ENCODE measurements at places on chromosomes 5 and 9.

GRCh38 chr5:45440466-45440865 is 255.7 kb downstream of the HCN1 start:
- DNase-seq: no peak

DNA sequence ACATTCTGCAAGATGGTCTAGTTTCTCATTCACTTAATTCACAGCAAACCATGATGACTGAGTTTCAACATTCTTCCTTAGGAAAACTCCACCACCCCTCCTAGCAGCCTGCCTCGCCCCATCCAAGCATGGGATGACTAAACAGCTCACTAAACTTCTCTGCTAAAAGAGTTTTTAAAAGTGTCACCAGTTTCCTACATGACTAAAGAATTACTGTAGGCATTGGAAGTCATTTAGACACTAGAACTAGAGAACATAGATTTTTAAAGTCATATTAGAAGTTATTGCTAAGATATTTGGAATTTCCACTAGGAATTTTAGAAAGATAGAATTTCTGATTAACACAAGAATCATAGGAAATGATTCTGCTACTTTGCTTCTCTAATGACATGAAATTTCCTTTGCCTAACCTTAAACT is 5.5 kb upstream of the ESM1 start:
- no peak for DNase-seq

DNA sequence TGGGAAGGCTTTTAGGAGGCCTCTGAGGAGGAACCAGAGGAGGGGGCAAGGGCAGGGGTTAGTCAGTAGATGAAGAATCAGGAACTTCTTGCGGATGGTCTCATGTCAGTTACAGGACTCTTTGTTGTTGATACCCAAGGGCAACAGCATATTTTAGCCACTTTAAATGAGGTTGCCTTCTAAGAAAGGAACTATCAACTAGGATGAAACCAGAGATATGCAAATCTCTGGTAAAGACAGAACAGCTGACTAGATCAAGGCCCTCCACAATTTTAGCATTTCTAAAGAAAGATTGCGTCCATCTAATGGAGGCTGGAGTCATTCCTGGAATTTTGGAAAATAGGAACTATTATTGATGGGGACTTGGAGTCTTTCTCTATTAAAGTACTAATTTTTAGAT is 57.7 kb upstream of the KLF4 start:
- no peak for DNase-seq

DNA sequence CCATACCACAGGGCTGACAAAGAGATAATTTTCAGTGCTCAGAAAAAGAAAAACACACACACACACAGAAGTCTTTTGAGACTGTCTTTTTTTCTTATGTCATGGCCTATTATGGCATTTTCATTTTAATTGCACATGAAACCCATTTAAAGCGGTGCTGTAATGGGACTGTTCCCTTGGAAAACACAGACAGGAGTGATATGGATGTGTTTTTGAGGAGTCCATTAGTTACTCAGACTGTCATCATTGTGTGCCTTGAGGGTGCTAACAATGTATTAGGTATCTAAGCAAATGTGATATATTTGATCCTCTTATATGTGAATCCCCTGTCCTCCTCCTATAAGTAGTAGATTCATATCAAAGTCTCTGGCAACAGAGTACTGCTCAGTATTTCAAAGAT is 642.0 kb upstream of the WWC1 start:
- DNase-seq: no peak

- DNase-seq: no peak
Measured at GRCh38 chr9:34869390-34869789, 88.7 kb upstream of the PHF24 start.

GRCh38 chr9:137421838-137422603 is 941 bp downstream of the EXD3 start:
- DNase-seq: no peak

DNA sequence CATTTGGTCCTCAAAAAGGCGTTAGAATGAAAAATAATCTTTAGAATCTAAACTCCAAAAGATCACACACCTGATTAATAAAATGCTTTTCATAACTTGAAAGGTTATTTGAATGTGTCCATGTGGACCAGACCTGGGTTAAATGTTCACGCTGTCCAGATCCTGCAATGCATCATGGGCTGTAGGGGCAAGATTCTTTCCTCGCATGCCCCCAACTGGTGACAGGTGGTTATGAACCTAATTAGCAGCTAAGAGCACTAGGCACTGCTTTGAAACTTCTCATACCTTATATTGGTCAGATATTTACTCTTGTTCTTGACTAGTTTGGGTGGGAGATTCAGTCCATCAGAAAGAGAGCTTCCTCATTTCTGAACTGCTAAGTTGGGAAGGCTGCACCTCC is 19.3 kb upstream of the PIP5K1B start:
- DNase-seq: no peak

DNA sequence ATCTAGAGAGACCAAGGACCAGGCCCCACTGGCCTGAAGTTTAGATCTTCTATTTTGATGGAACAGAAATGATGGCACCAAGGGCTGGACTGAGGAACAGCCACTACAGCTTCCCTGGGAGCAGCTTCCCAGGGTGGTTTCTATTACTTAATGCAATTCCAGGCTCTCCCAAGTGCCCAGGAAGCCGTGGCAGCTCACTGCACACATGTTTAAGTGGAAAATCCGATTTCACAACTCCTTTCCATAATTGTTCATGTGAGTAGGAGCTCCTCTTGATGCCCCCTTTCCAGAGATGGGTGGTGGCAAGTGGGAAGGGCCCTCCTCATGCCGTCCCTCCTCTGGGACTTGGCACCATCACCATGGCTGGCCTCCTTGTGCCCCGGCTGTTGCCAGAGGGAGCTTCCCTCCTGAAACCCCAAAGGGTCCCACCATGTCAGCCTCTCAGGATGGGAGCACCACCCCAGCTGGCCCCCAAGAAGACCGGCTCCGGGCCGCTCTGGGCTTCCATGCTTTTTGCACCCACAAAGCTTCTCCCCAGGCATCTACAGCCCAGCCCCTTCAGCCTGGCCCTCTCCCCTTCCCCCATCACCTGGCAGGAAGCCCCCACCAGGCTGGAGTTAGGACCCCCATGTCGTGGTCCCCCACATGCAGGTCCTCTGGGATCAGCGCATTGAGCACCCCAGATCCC is 9.1 kb upstream of the UBAC1 start:
- no peak for DNase-seq

GRCh38 chr5:160966921-160967320 is 114.9 kb upstream of the ATP10B start:
- no peak for DNase-seq

DNA sequence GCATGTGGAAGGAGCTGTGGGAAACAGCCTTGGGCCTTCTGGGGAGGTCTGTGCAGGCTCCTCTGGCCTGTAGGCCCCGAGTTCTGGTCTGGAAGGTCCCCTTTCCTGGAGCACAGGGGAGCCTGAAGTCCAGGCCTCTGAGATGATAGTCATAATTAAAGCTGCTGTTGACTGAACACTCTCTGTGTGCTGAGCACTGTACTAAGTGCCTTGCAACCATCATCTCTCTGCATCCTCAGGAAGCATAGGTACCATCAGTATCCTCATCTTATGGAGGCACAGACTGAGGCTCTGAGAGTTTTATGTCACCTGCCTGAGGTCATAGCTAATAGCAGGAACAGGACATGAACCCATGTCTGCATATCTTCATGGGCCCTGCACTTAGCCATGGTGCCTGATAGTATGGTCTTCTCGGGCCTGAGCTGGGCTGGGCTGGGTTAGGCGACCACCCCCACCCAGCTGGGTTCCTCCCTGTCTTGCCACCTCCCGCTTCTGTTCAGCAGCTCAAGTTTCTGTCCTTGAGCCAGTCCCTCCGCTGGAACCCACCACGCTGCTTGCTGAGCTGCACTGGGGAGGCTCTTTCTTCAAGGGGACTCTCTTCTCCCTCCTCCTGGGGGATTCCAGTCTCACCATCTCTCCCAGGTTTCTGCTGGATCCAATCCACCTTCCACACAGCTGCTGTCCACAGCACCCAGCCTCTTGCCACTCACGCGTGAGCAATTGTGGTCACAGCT is 27.6 kb downstream of the LMX1B start:
- no peak for DNase-seq

GRCh38 chr5:180387798-180388197 is 34.7 kb upstream of the GFPT2 start:
- no peak for DNase-seq

DNA sequence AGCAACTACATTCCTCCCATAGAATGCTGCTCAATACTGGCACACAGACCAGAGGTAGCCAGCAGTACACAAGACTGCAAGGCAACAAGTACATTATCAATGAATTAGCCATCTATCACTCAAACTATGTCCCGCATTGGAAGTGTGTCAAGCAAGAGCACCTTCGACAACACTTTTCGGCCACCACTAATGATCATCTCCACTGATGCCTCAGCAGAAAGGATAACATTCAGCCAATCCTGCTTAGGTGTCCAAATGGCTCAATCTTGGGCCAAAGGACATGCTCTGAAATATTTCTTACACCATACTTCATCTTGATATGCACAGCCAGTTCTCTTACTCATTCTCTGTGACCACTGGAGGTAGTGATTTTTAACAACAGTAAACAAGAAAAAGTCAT is 25.0 kb downstream of the SKP1 start:
- no peak for DNase-seq

- DNase-seq: no peak
Measured at GRCh38 chr5:167726642-167727041, 564.8 kb upstream of the WWC1 start.

DNA sequence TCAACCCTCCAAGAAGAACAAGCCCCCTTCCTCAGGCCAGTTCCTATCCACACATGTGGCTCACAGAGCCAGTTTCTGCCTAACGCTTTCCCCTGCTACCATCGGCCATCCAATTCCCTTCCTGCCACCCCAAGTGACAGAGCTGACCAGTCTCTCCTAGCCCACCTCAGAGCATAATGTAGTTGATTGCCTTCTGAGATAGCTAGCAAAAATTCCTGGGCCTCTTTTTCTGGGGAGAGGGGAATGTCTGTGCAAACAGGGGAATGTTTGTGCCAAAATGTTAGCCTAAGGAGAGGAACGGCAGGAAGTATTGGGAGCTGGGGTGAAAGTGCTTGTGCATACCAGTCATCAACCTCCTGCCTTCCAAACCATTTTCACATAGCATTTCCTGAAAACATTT is 157.0 kb downstream of the PJA2 start:
- DNase-seq: no peak

DNA sequence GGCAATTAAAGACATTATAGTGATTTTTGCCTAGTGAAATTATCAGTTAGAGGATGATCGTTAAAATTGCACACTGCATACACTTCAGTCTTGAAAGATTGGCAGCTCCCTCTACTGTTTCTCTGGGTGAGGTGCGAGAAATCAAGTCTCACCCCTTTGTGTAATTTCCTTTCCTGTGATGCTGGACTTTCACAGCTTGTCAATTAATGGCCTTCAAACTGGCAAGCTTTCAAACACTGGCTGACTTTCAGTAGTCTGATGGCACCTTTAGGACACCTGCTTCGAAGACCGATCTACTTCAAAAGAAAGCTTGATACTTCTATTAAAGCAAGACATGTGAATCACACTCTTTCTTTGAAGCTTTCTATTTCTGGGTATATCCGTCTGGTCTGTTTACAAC is 706.7 kb upstream of the PTPRD start:
- no peak for DNase-seq

GRCh38 chr5:7412409-7412808 is 16.5 kb downstream of the ADCY2 start:
- DNase-seq: no peak

- DNase-seq: no peak
Measured at GRCh38 chr9:73741316-73741715, 589.7 kb downstream of the ANXA1 start.

GRCh38 chr5:119367502-119368237 is 11.9 kb downstream of the TNFAIP8 start:
- no peak for DNase-seq

GRCh38 chr9:24296124-24296523 is 249.6 kb downstream of the IZUMO3 start:
- DNase-seq: no peak

DNA sequence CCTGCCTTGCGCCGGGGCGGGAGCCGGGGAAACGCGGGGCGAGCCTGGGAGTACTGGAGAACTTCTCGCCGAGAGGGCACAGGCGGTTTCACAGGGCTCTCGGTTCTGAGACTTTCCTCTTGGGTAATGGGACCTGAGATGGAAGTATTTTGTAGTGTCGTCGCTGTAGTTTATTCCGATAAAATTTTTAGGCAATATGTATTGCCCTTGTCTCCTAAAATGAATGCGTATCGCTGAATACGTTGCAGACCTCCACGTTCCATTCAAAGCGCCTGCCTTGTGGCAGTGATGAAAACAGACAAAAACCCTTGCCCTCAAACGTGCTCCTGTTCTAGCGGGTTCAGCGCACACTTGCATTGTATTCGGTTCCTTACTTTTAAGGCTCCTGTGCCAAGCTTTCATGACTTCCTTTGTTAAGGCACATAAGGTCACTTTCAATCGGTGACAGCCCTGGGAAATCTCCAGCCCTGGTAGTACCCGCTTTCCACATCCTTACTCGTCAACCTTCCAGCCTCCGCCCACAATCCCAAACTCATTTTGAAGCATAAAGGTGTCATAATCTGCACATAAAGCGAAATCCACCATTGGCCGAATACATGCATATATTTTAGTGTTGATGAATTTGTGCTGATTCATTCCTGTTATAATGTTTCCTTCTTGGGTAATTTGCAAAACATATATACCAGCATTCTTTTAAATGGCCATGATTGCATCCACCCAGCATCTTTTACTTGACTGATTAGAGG is 694 bp downstream of the RMI1 start:
- DNase-seq: no peak

GRCh38 chr5:6950860-6951259 is 237.6 kb downstream of the TENT4A start:
- no peak for DNase-seq

GRCh38 chr5:179834120-179834519 is 13.4 kb downstream of the SQSTM1 start:
- no peak for DNase-seq

Measured in stimulated activated CD4-positive, alpha-beta T cell treated with anti-CD3 and anti-CD28 coated beads, Interleukin-15, amount 100 ng/mL, for 1 hour (primary cell).